ENCODE measurements at places on chromosomes 12 and 14.
A peak's percentile ranks its signal among the peaks of the same experiment; 100 is the strongest.

- no peak for DNase-seq
Measured at GRCh38 chr12:10543499-10543898, 37.8 kb downstream of the EIF2S3B start.

DNA sequence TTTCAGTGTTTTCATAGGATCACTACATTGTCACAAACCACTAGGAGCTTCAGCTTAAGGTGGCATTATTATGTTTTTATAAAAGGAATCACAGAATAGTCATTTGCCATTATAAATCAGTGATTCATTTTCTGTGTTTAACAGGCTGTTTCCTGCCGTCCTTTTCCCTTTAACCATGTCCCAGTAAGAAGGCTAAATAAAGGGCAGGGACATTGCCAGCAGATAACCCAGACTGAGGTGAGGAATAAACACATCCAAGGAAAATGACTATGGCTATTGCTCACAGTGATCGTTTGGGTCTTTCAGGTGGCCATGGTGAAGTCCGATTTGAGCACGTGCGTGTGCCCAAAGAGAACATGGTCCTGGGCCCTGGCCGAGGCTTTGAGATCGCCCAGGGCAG, 17.9 kb upstream of the ALDH2 start:
- no peak for DNase-seq

- DNase-seq, result no peak
Measured at GRCh38 chr14:88005978-88006851, 1.3 kb downstream of the GPR65 start.

- no peak for DNase-seq
Measured at GRCh38 chr14:61720294-61720661, 25.0 kb downstream of the HIF1A start.

DNA sequence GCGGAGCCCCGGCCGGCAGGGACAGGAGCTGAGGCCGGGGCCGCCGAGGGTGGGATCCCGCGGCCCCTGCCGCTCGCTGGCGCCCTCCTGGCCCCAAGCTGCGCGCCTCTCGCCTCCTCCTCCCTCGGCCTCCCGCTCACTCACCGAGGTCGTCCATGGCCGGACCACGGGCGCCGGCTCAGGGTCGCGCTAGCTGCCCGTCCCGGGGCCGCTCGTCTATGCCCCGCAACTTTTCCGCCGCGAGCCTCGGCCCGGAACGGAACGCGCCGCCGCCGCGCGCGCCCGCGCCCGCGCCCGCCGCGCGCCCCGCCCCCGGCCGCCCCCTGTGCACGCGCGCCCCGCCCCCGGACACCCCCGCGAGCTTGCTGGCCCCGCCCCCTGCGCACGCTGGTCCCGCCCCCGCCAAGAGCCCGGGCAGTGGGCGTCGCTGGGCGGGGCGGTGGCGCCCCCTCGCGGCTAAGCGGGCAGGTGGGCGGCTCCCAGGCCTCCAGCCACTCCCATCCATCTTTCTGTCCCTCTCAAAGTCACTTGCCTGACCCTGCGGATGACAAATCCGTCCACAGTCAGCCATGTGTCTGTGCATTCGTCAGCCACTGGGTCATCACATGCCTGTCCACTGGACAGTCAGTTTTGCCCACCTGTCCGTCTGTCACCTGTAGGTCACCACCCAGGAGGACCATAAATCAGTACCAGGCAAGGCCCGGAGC, at the start of gene PXN:
TSS of gene PXN (minus strand) at position 258 of the 707 bp plus-strand sequence. CDS start at position 157, 101 bp downstream.
- DNase-seq, result peak; percentile 55

GRCh38 chr12:28268608-28269229, 78.5 kb downstream of the CCDC91 start:
- DNase-seq, result no peak

- no peak for DNase-seq
Measured at GRCh38 chr12:89856431-89856830, 147.8 kb upstream of the ATP2B1 start.

DNA sequence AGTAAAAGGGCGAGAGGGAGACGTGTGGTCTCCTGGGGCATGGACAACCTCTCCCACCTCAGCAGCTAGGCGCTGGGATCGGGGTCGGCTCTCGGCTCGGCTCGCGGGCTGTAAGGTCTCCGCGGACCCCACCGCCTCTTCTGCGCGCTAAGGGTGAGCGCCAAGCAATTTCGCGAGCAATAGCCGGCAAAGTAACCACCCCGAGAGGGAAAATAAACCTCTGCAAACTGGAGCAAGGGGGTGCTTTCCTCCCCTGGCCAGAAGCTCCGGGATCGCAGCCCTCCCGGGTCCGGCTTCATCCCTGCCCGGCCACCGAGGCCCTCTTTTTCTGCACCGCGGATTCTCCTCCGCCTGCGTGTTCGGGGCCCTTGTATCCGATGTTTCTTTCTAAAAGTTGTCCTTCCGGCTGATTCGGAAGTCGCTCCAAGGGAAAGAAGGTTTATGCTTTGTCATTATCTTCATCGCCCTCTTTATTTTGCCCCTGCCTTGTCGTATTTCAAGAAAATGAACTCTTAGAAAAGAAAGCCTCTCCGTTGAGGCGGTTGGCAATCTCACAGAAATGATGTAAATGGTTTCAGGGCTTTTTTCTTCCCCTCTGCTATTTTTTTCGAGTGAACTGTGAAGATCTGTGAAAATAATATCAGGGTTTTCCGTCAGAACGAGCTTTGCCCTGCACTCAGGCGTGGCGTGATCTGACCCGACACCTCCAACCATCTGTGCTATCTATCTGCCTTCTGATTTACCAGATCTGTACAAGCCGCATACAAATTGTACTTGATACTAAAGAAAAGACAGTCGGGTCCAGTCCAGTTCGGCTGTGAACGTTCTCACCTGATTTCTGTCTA, 1.7 kb upstream of the SIX6 start:
- no peak for DNase-seq

DNA sequence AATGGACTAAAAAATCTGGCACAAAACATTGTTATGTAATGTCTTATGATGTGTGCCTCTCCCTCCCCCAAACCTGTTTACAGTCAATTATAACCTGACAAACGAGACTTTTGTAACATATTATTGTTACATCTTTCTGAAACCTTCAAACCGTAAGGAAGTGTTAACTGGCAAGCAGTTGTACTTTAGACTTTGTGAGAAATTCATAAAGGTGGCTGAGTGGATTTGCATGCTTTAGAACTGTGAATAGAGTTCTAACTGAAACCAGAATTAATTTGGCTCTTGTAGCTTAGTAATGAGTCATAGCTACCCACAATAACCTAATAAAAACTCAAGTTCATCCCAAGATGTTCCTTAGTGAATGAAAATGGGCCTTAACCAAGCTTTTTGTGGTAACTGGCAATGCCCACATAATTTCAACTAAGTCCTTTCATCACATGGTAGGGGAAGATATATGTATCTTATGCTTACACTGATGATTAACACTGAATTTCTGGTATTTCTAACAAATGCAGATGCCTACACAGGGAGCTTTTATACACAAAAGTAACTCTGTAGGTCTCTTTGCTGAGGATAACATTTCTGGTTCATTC, 29.7 kb downstream of the RAD9B start:
- DNase-seq, result no peak

GRCh38 chr12:24991209-24992049, 42.5 kb upstream of the BCAT1 start:
- peak; percentile 63 for DNase-seq

GRCh38 chr12:122422730-122423257, 325 bp upstream of the CLIP1 start:
- DNase-seq, result peak; percentile 37

DNA sequence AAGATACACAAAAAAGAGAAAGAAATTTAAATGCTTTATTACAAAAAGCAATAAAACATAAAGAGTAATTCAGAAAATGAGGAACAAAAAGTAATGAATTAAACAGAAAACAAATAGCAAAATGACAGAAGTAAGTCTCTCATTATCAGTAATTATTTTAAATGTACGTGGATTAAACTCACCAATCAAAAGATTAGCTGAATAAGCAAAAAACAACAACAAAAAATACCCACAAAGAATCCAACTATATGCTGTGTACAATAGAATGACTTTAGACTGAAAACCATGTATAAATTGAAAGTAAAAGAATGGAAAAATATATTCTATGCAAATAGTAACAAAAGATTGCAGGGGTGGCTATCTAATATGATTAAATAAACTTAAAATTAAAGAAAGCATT, 1006.8 kb downstream of the SLC16A7 start:
- no peak for DNase-seq

GRCh38 chr12:99910342-99910741, 74.4 kb downstream of the ANKS1B start:
- DNase-seq, result no peak

GRCh38 chr12:121095544-121096198, 37.0 kb upstream of the P2RX7 start:
- peak; percentile 65 for DNase-seq

DNA sequence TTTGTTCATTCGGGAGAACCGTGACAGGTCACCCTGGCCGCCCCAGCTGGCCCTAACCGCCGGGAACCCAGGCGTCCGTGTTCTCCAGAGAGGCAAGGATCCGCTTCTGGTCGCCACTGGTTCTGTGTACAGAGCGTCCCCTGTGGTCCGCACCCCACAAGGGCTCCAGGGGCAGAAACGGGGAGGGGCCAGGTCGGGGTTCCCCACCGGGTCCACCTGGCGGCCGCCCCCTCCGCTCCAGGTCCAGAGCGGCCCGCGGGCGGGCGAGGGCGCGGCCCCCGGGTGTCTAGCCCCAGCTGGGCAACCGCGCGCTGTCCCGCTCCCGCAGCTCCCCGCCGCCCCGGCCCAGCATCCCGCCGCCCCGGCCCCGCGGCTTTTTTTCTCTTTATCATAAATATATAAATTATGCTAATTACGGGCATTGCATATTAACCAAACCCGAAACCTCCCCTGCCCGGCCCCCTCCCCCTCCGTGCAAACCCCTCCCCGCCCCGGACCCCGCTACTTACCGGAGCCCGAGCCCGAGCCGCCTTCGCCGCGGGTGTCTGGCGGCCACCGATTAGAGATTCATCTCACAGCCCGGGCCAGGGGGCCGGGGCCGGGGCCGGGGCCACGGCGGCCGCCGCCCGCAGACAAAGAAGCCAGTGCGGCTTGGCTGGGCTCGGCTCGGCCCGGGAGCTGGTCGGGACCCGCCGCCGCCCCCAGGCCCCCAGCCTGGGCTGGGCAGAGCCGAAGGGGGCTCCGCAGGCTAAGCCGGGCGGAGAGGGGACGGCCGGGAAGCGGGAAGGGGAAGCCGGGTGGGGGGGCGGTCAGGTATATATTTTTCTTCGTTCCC, 512 bp downstream of the POU6F1 start:
- peak; percentile 0 for DNase-seq

GRCh38 chr12:9244894-9245293, 36.7 kb upstream of the PZP start:
- DNase-seq, result no peak

GRCh38 chr14:60757567-60758002, 23.0 kb downstream of the MNAT1 start:
- DNase-seq, result no peak

- no peak for DNase-seq
Measured at GRCh38 chr14:33369972-33370371, 431.3 kb downstream of the NPAS3 start.

GRCh38 chr12:121124402-121125109, 8.1 kb upstream of the P2RX7 start:
- DNase-seq, result no peak

- no peak for DNase-seq
Measured at GRCh38 chr14:65446159-65446558, 33.6 kb downstream of the FUT8 start.

DNA sequence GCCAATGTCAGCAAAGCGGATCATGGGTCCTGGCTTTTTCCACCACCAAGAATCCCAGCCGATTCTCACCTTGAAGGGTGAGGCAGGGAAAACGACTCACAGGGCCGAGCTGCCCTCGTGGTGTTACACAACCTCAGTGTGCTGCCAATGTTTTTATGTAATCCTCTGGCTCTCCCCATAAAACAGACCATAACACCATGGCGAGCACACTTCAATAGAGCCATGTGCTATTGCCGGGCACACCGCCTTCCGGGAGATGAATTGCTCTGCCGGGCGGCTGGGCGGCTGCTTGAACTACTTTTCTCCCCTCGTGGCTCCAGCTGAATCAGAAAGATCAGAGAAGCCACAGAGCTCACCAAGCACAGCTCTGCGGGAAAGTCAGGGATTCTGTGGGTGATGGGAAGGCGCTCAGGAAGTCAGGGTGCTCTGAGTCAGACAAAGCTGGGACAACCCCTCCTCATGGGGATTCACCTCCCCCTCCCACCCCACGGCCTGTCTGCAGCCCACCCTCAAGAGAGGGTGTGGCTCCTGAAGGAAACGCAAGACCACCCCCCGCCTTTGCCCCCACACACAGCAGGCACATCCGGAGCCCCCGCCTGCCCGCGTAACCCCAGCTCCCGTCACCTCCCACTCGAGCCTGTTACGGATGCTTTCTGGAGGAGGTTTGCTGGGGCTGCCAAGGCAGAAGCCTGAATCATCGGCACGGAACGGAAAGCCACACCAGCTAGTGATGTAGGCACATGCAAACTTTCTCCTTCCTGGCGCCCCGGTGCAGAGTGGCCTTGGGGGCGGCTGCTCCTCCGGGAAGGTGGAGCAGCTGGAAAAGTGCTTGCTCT, 1.8 kb downstream of the GALNT9 start:
- no peak for DNase-seq

DNA sequence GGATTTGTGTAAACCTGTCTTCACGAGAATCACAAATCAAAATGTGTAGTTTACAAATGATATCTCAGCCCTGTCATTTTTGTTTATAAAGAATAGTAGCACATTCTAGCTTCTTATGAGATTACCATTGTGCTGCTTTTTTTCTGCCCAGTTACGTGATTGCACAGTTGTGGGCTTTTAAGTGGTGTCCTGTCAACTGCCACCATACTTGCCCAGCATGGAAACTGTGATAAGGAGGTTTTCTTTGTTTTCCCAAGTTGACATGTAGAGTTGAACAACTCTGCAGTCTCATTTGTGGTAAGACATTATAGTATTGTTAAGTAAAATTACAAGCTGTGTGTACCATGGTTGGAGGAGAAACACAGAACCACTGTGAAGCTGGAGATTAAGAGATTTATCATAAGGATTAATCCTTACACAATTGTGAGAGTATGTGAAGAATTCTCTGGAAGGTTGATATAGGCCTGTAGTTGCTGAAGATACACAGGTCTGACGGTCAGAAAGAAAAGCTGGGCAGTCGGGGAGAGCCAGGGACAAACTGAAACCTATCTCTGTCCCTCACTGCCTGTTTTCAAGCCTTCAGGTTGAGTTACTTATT, 12.2 kb downstream of the CHURC1 start:
- no peak for DNase-seq

DNA sequence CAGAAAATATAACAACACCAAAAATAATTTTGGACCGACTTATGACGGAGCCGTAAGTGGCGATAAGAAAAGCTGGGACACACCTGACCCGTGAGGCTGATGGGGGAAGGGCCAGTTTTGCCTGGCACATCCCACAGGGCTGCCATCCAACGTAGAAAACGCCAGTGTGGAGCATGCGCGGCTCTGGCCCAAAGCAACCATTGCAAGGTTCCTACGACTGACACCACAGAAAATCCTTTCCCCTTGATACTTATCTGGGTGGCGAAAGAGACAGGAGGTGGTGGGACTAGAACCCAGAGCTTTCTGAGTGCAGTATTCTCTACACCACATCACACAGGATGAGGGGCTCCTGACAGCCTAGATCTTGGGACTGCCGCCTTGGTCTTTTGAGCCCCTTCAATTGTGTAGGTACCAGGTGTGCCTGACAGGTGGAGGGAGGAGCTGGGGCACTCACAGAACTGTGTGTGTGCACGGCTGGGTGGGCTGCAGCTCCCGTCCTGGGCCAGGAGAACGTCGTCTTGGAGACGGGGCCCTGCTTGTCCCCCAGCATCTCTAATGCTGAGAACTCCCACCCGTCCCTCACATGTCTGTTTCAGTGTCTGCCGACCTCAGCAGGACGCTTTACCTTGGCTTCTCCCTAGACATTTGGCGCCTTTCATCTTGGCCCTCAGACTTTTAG, 17.4 kb upstream of the CACNA2D4 start:
- no peak for DNase-seq

GRCh38 chr12:78977304-78977867, 112.8 kb downstream of the SYT1 start:
- DNase-seq, result no peak

All from SHP77 (cell line).